Heart left ventricle (tissue), 16 donors: ENCODE measurements at places on chromosomes 6 and 20. TPM values are rescaled to one million over a fixed set of nuclear protein-coding genes. Genes with fewer than 3 reads are reported as not detected.

NR2E1 gene
- total RNA-seq = not detected

SCGN gene
- total RNA-seq = 0.96 TPM

DNA sequence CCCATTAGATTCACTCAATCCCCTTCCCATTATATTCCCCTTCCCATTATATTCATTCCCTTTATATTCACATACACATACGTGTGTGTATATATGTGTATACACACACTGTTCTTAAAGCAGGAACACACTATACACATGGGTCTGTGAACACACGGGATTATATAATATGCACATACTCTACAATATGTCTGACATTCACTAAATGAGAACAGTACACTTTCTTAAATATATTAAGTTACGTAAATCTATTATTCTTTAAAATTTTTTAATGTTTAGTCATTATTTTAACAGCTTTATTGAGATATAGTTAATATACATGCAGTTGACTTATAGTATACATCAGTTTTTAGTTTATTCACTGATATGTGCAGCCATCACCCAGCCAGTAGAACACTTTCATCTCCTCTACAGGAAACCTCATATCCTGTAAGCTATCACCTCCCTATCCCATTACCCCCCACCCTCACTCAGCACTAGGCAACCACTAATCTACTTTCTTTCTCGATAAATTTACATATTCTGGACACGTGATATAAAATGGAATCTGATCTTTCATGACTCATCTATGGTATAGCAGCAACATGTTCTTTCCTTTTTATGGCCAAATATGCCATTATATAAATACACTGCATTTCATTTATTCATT lies 13.9 kb upstream of the SUMO4 start:
- H3K4me3 ChIP-seq = no peak overlapping the region
- no peak for DNase-seq
- peaks cover 16% of the 10 kb centered on the region for H3K4me1 ChIP-seq
- H3K36me3 ChIP-seq = no peaks in the 10 kb centered on the region
- H3K27me3 ChIP-seq = no peaks in the 10 kb centered on the region
- no peak overlapping the region for H3K27ac ChIP-seq

- peaks cover 11% of the 10 kb centered on the region for H3K4me1 ChIP-seq
- H3K27ac ChIP-seq = peak overlapping the region; percentile 48
- peak; percentile 20 for DNase-seq
- no peak overlapping the region for H3K4me3 ChIP-seq
- H3K36me3 ChIP-seq = no peaks in the 10 kb centered on the region
- no peaks in the 10 kb centered on the region for H3K27me3 ChIP-seq
Measured at GRCh38 chr20:17786221-17786718, 86.5 kb downstream of the BANF2 start.

DNA sequence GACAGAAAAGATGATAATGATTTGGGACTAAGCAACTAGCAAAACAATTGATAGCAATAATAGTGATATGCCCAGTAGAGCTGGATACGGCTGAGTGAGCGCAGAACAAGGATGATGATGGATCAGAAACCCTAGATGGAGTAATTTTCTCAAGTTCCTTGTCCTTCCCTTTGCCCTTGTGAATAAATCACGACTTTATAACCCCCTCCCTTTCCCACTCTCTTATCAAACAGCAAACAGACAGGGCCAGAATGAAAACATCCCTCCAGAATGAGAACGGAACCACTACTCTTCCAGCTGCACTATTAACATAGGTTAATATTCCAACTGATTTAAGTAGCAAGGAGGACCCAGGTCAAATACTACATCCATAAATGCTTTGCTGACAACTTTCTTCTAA lies 1.3 kb upstream of the MTFR2 start:
- H3K36me3 ChIP-seq = peaks cover 5% of the 10 kb centered on the region
- DNase-seq = no peak
- no peak overlapping the region for H3K27ac ChIP-seq
- peaks cover 11% of the 10 kb centered on the region for H3K4me1 ChIP-seq
- no peak overlapping the region for H3K4me3 ChIP-seq

SLC17A2 gene
- not detected for total RNA-seq
